Kidney glomerular epithelial cell (primary cell): ENCODE measurements at places on chromosomes 5 and 9.

- DNase-seq, result no peak
Observed at GRCh38 chr9:118209343-118209742, 505.1 kb downstream of the TLR4 start.

GRCh38 chr5:9624196-9624947, 5.8 kb downstream of the TAS2R1 start:
- peak; percentile 30 for DNase-seq

GRCh38 chr5:142831009-142831383, 60.8 kb downstream of the ARHGAP26 start:
- DNase-seq, result no peak

DNA sequence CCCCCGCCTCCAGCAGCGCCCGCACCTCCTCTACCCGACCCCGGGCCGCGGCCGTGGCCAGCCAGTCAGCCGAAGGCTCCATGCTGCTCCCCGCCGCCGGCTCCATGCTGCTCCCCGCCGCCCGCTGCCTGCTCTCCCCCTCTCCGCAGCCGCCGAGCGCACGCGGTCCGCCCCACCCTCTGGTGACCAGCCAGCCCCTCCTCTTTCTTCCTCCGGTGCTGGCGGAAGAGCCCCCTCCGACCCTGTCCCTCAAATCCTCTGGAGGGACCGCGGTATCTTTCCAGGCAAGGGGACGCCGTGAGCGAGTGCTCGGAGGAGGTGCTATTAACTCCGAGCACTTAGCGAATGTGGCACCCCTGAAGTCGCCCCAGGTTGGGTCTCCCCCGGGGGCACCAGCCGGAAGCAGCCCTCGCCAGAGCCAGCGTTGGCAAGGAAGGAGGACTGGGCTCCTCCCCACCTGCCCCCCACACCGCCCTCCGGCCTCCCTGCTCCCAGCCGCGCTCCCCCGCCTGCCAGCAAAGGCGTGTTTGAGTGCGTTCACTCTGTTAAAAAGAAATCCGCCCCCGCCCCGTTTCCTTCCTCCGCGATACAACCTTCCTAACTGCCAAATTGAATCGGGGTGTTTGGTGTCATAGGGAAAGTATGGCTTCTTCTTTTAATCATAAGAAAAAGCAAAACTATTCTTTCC, 19.3 kb downstream of the CDKN2A start:
- peak; percentile 54 for DNase-seq

- no peak for DNase-seq
Observed at GRCh38 chr5:14665101-14665822, 744 bp downstream of the OTULIN start.

DNA sequence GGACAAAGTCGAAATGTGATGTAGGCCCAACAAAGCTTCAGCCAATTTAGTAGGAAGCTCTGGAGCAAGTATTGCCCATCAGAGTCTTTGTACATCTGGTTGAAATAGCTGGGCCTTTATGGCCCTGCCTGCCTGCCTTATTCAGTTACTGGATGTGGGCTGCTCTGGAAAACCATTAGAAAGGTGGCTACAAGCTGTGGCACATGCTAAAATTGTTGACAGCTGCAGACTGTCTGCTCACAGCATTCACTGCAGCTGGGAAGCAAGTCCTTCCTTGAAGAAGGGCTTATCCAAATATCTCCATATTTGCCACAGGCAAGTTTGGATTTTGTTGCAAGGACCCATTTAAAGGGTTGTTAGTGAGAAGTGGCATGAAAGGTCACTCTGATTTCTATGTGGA, 24.4 kb downstream of the SMIM15 start:
- DNase-seq, result no peak

- DNase-seq, result no peak
Observed at GRCh38 chr9:121671612-121672155, 20.2 kb downstream of the DAB2IP start.

GRCh38 chr5:116032991-116033390, 719 bp downstream of the ARL14EPL start:
- DNase-seq, result no peak

GRCh38 chr5:51377151-51378060, 5.8 kb upstream of the ISL1 start:
- DNase-seq, result no peak

DNA sequence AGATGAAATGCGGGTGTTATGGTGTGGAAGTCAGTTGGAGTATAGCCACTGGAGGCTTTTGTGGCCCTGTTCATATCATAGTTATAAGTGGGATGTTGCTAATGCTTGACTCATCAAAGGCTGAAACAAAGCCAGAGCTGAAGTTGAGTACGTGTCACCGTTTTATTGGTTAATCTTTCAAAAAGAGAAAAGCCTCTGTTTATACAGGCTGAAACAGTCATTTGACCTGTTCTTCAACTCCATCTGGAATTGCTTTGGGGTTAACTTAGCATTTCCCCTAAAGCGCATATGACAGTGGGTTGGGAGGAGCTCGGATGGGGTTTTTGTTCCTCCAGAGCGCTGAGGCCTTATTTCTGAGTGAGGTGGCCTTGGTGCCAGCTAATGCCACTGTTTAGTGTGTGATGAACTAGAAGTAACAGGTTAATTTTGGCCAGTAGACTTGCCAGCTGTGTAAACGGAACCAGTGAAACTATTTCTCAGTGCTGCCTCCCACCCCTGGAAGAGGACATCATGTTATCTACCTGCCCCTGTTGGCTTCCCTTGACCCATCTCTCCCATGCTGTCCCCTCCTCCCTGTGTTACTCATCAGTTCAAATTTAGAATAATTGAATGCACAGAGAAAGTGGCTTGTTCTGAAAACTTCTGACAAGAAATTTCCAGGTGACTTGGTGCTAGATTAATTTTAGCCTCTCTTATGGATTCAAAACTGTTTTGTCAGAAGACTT, 34.2 kb downstream of the MTAP start:
- peak; percentile 98 for DNase-seq
